ENCODE measurements at places on chromosomes 2 and 18.

DNA sequence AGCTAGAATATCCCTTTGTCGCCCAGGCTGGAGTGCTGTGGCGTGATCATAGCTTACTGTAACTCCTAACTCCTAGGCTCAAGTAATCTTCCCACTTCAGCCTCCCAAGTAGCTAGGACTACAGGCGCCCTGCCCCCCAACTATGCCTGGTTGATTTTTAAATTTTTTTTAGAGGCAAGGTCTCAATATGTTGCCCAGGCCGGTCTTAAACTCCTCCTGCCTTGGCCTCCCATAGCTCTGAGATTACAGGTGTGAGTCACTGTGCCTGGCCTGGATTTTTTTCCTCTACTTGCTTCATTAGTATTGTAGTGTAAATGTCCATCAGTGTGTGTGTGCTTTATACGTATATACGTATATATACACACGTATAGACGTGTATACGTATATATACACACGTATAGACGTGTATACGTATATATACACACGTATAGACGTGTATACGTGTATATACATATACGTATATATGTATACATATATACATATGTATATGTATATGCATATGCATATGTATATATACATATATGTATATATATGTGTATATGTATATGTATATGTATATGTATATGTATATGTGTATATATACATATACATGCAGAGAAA lies 124.4 kb downstream of the DIS3L2 start:
- DNase-seq: no peak

DNA sequence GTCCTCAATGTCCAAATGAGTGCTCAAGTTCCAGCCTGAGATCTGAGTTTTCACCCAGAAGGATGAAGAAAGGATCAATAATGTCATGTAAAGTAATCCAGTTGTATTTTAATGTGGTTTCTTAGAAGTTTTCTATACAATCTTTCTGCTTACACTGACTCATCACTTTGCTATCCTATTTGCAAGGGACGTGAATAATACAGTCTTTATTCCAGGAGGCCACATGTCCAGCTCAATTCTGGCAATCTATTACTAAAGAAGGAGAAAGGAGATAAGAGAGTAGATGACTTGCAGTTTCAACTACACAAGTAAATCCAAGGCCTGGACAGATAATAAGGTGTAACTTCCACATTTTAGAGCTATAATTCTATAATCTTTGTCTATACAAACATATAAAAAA lies 601.1 kb upstream of the SETBP1 start:
- DNase-seq: no peak

DNA sequence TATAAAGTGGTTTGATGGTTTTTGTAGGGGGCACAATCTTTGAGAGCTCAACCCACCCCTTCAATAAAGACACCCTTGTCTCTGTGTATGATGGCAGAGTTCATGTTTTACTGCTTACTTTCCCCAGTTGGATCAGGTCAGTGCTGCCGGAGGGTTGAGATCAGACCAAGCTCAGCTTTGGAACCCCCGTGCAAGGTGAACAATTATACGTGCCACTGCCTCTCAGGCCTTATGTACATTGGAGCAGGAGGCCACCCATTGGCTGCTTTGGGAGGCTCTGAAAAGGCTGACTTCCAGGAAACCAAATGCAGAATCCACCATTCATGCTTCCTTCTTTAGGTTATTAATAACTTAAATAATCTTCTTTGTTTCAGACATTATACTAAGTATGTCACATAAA lies 103.4 kb upstream of the EPAS1 start:
- DNase-seq: no peak

DNA sequence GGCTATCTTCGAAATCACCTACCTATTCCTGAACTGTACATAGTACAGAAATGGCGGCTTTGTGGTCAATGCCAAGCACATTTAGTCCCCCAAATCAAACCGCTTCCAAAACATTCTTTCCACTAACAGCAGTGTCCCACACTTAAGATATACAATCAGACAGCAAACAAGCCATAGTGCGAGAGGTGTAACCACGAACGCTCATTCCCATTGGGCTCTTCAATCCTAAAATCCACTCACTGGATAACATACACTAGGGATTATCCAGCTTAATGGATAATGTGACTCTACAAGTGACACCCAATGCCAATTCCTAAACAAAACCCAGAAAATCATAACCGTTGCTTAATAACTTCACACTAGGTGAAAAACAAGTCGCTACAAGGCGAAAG lies 2.0 kb downstream of the XPO1 start:
- DNase-seq: no peak

DNA sequence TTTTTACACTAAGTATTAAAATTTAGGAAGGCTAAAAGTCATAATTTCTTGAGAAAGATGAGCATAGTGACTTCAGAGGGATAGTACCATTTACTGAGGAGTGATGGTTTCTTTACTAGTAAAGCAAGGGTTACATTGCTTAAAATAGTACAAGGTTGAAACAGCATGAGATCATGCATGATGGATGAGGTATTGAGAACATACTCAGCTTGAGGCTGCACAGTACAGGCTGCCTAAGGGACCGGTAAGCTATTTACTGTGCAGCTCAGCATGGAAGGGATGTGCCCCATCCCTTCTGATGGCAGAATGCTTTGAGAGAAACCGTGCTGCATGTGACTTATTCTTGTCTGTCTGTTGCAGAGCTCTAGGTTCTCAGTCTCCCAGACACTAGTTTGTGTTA lies 122.1 kb downstream of the EML6 start:
- DNase-seq: no peak

- no peak for DNase-seq
Observed at GRCh38 chr2:54687595-54688152, 35.8 kb upstream of the EML6 start.

DNA sequence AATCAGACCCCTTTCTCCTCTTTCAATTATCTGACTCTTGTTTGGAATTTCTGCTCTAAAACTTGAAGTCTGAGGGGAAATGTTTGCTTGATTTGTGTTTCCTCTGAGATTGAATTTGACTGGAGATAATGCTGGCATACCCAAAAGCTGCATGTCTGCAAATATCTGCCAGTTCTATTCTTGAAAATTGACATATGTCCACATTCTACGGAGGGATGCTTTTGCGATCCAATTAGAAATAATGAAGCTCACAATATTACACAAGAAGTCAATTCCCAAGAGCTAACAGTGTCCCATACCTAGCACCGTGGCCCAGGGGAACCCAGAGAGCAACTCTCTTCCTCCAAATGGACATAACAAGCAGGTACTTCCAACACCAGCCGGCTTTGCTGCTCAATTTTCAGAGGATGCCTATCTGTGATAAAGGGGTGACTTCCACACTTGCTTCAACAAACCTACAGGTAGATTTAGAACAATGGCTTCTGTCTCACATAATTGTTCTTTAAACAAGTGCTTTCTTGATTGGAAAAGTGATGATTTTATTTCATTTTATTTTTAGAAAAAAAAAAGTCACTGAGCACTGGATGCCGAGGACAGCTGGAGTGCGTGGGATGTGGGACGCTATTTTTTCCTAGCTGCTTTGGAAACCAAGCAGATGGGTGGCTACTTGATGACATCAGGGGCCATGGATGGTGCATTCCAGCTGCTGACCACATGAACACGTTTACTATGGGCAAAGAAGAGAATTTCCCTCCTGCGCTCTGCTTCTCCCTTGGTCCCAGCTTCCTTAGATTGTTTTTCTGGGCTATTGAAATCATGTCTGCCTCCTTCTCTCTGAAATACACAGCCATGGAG lies 488.9 kb downstream of the RNF144A start:
- no peak for DNase-seq

- no peak for DNase-seq
Observed at GRCh38 chr2:196808083-196808665, 981 bp downstream of the C2orf66 start.

- DNase-seq: no peak
Observed at GRCh38 chr18:21833604-21834298, 93.2 kb downstream of the MIB1 start.

- no peak for DNase-seq
Observed at GRCh38 chr2:67448648-67449047, 51.5 kb downstream of the ETAA1 start.

- DNase-seq: no peak
Observed at GRCh38 chr2:231556981-231557380, 26.7 kb upstream of the NMUR1 start.

GRCh38 chr2:180652794-180653193 lies 327.6 kb upstream of the UBE2E3 start:
- DNase-seq: no peak

Measured in thymus (tissue), 14 donors.